Left lung (tissue), 14 donors: ENCODE measurements at places on chromosomes 2 and 18. TPM values are rescaled to one million over a fixed set of nuclear protein-coding genes. Genes with fewer than 3 reads are reported as not detected.

DNA sequence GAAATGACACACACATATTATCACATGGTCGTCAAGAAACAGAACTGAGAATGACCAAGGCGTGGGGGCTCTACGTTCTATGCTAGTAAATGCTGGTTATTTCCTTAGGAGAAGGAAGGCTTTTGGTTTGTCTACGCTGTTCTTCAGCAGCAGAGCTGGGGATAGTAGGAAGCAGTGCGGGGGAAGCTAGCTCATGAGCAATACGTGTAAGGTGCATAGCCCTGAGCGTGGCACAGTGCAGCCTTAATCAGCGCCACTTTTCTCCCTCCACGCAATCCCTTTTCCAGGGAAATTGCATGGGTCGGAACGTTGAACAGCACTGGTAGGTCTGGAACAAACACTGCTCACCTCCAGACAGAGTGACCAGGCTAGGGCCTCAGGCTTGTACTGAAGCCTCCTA lies 199.6 kb upstream of the FBXO11 start:
- H3K4me3 ChIP-seq: no peak overlapping the region
- peaks cover 40% of the 10 kb centered on the region for H3K4me1 ChIP-seq
- no peaks in the 10 kb centered on the region for H3K27me3 ChIP-seq
- H3K27ac ChIP-seq: no peak overlapping the region

DNA sequence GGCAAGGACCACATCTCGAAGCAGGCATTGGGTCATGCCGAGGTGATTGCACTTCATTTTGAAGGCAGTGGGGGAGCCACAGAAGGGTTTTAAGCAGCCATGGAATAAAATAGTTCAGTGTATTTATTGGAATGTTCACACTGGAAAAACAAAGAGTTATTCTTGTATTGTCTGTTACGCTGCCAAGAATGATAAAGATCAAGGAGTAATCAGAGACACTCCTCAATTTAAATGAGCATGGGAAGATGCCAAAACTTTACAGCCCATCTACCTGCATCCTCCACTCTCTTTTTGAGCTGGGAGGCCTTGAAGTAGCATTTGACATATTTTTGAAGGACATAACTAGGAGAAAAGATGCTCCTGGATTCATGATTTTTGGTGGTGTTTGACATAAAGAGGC lies 112.8 kb downstream of the DOCK10 start:
- H3K36me3 ChIP-seq: no peaks in the 10 kb centered on the region
- peaks cover 83% of the 10 kb centered on the region for H3K4me1 ChIP-seq
- no peaks in the 10 kb centered on the region for H3K27me3 ChIP-seq
- H3K4me3 ChIP-seq: no peak overlapping the region

- no peaks in the 10 kb centered on the region for H3K4me1 ChIP-seq
- no peaks in the 10 kb centered on the region for H3K27me3 ChIP-seq
- no peak overlapping the region for H3K27ac ChIP-seq
- H3K36me3 ChIP-seq: no peaks in the 10 kb centered on the region
These were observed 357.7 kb upstream of the SMIM21 start for GRCh38 chr18:75785206-75785605.

- H3K4me1 ChIP-seq: no peaks in the 10 kb centered on the region
- H3K4me3 ChIP-seq: no peak overlapping the region
- DNase-seq: no peak
- H3K27ac ChIP-seq: no peak overlapping the region
- no peaks in the 10 kb centered on the region for H3K27me3 ChIP-seq
- H3K36me3 ChIP-seq: no peaks in the 10 kb centered on the region
These were observed 213.9 kb upstream of the CYP26B1 start for GRCh38 chr2:72361521-72361920.

DNA sequence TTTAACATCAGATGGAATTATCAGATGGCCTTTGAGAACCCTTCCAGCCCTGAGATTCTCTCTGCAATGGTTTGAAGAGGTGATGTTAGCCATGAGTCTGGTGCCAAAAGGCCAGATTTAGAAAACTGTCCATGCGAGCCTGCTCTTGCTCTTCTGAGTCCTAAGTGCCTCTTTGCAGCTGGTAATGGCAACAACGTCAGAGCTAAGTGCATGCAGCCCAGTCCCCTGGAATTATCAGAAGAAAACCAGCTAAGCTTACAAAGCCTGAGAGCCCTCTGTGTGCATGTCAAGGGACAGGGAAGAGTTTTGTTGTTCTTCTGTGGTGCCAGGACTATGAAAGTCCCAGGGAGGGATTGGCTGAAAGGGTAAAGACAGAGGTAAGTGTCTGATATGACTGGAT lies 89.8 kb downstream of the LOXHD1 start:
- H3K4me3 ChIP-seq: no peak overlapping the region
- no peak for DNase-seq

- no peak for DNase-seq
- H3K4me3 ChIP-seq: no peak overlapping the region
- H3K27me3 ChIP-seq: no peaks in the 10 kb centered on the region
- peaks cover 5% of the 10 kb centered on the region for H3K4me1 ChIP-seq
- H3K27ac ChIP-seq: no peak overlapping the region
These were observed 209.1 kb downstream of the TNS1 start for GRCh38 chr2:217793566-217794132.

The ANKRD30B gene
- not detected for total RNA-seq
